Uterine smooth muscle cell (primary cell): ENCODE measurements at places on chromosomes 5 and 9. TPM values are rescaled to one million over a fixed set of nuclear protein-coding genes. Genes with fewer than 3 reads are reported as not detected.

Gene SHOC1
- under 0.01 TPM in 1 of 2 replicates, not detected in the other for total RNA-seq

Gene SPATA31C1
- not detected in 2 replicates for total RNA-seq

Gene LMX1B
- total RNA-seq, result not detected in 2 replicates

Gene C5orf52
- not detected in 2 replicates for total RNA-seq

Gene PAEP
- total RNA-seq, result not detected in 2 replicates

Gene TXNDC8
- total RNA-seq, result not detected in 2 replicates

Gene FCN2
- total RNA-seq, result not detected in 2 replicates

Gene TAS2R1
- total RNA-seq, result not detected in 2 replicates

Gene AMBP
- total RNA-seq, result not detected in 2 replicates

Gene LECT2
- not detected in 2 replicates for total RNA-seq

Gene NOXA1
- 0.22 and 1.00 TPM in 2 replicates for total RNA-seq

Gene REEP2
- 12.0 and 24.2 TPM in 2 replicates for total RNA-seq

Gene HEMGN
- not detected in 2 replicates for total RNA-seq

Gene SWI5
- total RNA-seq, result 30.2 and 31.2 TPM in 2 replicates

Gene UBAP2
- 16.9 and 19.6 TPM in 2 replicates for total RNA-seq

Gene CD72
- 0.87 and 1.2 TPM in 2 replicates for total RNA-seq

Gene S1PR3
- total RNA-seq, result 11.7 and 14.5 TPM in 2 replicates

Gene HK3
- total RNA-seq, result not detected in 2 replicates
